ENCODE measurements at places on chromosomes 5 and 9.

GRCh38 chr5:125390326-125390725 lies 643.9 kb upstream of the ZNF608 start:
- no peak overlapping the region for H3K4me3 ChIP-seq
- H3K4me1 ChIP-seq = no peaks in the 10 kb centered on the region
- no peak overlapping the region for H3K27ac ChIP-seq
- H3K36me3 ChIP-seq = no peaks in the 10 kb centered on the region

GRCh38 chr5:1354576-1354975 lies 9.7 kb upstream of the CLPTM1L start:
- no peak for DNase-seq
- H3K27me3 ChIP-seq = no peaks in the 10 kb centered on the region
- H3K27ac ChIP-seq = no peak overlapping the region
- H3K36me3 ChIP-seq = no peaks in the 10 kb centered on the region
- no peak overlapping the region for H3K4me3 ChIP-seq
- no peaks in the 10 kb centered on the region for H3K4me1 ChIP-seq

DNA sequence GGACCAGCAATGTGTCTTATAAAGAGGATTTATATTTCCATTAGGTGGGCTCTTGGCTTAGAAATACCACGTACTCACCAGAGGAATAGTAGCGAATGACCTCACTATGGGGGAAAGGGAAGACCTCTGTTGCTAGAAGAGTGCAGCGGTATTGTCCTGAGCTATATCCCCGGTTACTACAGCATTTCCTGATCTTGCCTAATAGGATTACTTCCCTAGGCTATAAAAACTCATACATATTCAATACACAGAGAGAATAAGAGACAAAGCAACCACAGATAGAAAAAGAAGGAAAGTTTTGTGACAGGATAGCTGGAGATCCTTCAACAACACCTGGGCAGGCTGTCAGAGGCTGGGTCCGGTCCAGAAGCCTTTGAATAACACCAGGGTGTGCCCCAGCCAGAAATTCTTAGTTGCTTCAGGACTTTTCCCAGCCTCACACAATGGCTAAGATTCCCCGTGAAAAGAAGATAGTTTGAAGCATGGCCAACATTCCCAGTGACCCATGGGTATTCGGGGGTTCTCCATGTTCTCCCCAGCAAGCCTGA lies 85.4 kb downstream of the TRIM36 start:
- H3K27me3 ChIP-seq = no peaks in the 10 kb centered on the region
- no peak overlapping the region for H3K27ac ChIP-seq
- no peaks in the 10 kb centered on the region for H3K36me3 ChIP-seq
- DNase-seq = no peak

- DNase-seq = no peak
- H3K27me3 ChIP-seq = no peaks in the 10 kb centered on the region
- no peak overlapping the region for H3K27ac ChIP-seq
- no peaks in the 10 kb centered on the region for H3K36me3 ChIP-seq
- H3K4me1 ChIP-seq = no peaks in the 10 kb centered on the region
- H3K4me3 ChIP-seq = no peak overlapping the region
These were observed 70.2 kb upstream of the TLE4 start for GRCh38 chr9:79501546-79501945.

GRCh38 chr5:57094753-57095683 lies 78.8 kb upstream of the GPBP1 start:
- no peak for DNase-seq
- no peaks in the 10 kb centered on the region for H3K4me1 ChIP-seq
- H3K4me3 ChIP-seq = no peak overlapping the region
- H3K27me3 ChIP-seq = no peaks in the 10 kb centered on the region
- no peak overlapping the region for H3K27ac ChIP-seq
- H3K36me3 ChIP-seq = no peaks in the 10 kb centered on the region

- no peaks in the 10 kb centered on the region for H3K4me1 ChIP-seq
- no peaks in the 10 kb centered on the region for H3K36me3 ChIP-seq
- no peak overlapping the region for H3K4me3 ChIP-seq
- H3K27me3 ChIP-seq = no peaks in the 10 kb centered on the region
- no peak overlapping the region for H3K27ac ChIP-seq
These were observed 65.1 kb downstream of the GRIA1 start for GRCh38 chr5:153555420-153556114.

- H3K27ac ChIP-seq = no peak overlapping the region
- H3K4me3 ChIP-seq = no peak overlapping the region
- peaks cover 26% of the 10 kb centered on the region for H3K4me1 ChIP-seq
- DNase-seq = peak; percentile 65
These were observed 9.8 kb downstream of the PIK3R1 start for GRCh38 chr5:68225188-68225910.

DNA sequence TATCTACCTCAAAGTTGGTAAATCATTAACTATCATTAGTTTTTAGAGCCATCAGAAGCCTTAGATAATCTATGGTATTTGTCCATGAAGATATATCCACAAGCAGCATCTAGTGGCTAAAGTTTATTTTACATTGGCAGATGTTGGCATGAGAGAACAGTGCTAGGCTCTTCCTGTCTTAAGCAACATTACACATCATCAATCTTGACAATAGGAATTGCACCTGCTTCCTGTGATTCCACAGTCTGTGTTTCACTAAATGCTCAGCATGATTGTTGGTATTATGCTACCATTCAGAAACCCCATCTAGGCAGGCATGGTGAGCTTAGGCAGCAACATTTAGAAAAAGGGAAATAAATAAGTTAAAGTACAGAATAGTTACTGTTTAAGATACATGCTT lies 246.6 kb downstream of the SLCO4C1 start:
- no peak for DNase-seq
- H3K36me3 ChIP-seq = no peaks in the 10 kb centered on the region
- H3K27ac ChIP-seq = no peak overlapping the region

Measured in body of pancreas (tissue), 4 donors.